Right lung (tissue), 10 donors: ENCODE measurements at places on chromosomes 4 and X. TPM values are rescaled to one million over a fixed set of nuclear protein-coding genes. Genes with fewer than 3 reads are reported as not detected.

The MTNR1A gene
- polyA plus RNA-seq = 0.10 TPM

DNA sequence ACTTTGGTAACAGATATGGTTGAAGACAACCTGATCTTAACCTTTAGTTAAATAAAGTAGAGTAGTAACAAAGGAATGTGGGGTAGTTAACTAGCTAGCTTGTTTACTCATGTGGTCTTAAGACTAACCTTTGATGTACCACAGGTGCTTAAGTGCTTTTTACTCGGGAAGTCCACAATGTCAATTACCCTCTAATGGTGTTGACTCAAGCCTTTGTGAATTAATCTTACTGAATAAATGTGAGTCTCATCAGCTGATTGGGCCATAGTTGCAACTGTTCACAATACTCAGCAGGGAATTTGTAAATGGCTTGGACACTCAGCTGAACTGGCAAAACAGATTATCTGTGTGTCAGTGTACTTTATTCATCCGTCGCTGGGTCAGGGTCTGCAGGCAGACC, 119.0 kb upstream of the UGT8 start:
- DNase-seq = no peak

The RADX gene
- polyA plus RNA-seq = 13.9 TPM

The DCAF8L2 gene
- not detected for polyA plus RNA-seq

The NEUROG2 gene
- polyA plus RNA-seq = not detected

DNA sequence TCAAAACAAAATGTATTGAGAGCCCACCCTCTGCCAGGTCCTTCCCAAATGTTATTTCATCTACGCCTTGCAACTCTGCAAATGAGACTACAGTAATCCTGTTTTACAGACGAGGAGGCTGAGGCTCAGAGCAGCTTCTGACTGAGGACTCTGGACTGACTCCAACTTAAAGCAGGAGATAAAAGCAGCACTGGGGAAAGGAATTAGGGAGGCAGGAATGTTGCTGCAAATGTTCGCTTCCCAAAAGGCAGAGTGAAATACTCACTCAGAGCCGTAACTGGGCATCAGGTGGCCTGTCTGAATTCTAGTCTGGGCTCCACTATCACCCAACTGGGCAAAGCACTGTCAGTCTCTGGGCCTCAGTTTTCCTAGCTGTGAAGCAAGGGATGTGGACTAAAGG, 94.7 kb upstream of the SRD5A3 start:
- no peak for DNase-seq

GRCh38 chrX:37075892-37076595, 67.9 kb downstream of the FAM47C start:
- DNase-seq = no peak

- DNase-seq = no peak
These were observed 42.4 kb upstream of the MYOZ2 start for GRCh38 chr4:119093042-119093827.

DNA sequence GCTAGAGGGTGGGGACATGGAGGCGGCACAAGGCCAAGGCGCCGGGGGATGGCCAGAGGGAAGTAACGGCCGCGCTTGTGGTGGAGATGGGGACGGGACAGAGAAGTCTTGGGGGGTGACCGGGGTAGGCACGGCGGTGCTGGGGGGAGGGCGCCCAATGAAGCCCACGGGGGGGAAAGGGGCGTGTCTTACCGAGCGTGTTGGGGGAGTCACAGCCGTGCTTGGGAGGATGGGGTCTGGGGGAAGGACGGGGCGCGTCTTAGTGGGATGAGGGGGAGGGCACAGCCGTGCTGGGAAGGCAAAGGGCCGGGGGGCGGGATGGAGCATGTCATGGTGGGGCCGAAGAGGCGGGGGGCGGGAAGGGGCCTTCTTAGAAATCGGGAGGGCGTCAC, 952 bp downstream of the ARSD start:
- no peak for DNase-seq

The STOX2 gene
- polyA plus RNA-seq = 11.8 TPM

GRCh38 chr4:7156761-7157488, 35.4 kb upstream of the SORCS2 start:
- peak; percentile 40 for DNase-seq

GRCh38 chr4:1211891-1212545, 36.9 kb downstream of the CTBP1 start:
- DNase-seq = no peak

- DNase-seq = no peak
These were observed 386.2 kb downstream of the PCDH7 start for GRCh38 chr4:31106419-31106818.

GRCh38 chr4:69490271-69490670, 5.4 kb downstream of the UGT2B4 start:
- peak; percentile 6 for DNase-seq

- DNase-seq = no peak
These were observed 426.4 kb upstream of the CPEB2 start for GRCh38 chr4:14575919-14576318.

The TRAM1L1 gene
- polyA plus RNA-seq = 12.3 TPM

DNA sequence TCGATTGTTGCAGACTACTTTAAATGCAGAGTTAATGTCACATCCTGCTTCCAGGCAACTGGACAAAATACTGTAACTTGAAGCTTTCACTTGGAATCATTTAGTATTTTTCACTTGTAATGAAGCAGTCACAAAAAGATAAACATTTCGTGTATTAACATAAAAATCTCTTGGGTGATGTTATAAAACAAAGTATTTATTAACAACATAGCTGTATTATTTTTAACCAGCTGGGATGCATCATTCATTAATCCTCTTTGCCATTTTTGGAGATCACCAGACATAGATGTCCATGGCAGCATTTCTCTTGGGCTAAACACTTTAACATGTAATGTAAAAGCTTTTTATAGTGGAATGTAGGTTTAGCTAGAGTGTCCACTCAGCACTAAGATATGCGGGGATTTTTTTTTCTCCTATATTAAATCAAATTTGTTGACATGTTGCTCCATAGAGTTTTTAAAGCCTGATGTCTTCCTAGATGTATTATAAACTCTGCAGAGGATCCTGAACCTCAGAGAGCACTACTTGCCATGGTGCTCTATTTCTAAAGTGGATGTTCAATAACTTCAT, 193.7 kb upstream of the SPANXN4 start:
- no peak for DNase-seq

The CLDN34 gene
- polyA plus RNA-seq = not detected

The CLDN22 gene
- 0.35 TPM for polyA plus RNA-seq

GRCh38 chr4:36027203-36027602, 217.1 kb downstream of the ARAP2 start:
- no peak for DNase-seq

The NLGN4X gene
- polyA plus RNA-seq = 2.1 TPM

The PF4V1 gene
- polyA plus RNA-seq = not detected

GRCh38 chr4:173543266-173543665, 13.2 kb upstream of the HAND2 start:
- no peak for DNase-seq

GRCh38 chrX:64206556-64207162, 1.2 kb upstream of the AMER1 start:
- peak; percentile 14 for DNase-seq

The LDOC1 gene
- 58.0 TPM for polyA plus RNA-seq

GRCh38 chr4:139453041-139453370, 915 bp upstream of the RAB33B start:
- DNase-seq = no peak

The SLC2A9 gene
- 2.6 TPM for polyA plus RNA-seq

- no peak for DNase-seq
These were observed 106.0 kb downstream of the JADE1 start for GRCh38 chr4:128915544-128915943.

The ZNF141 gene
- 38.5 TPM for polyA plus RNA-seq

The SH2D1A gene
- 0.95 TPM for polyA plus RNA-seq

DNA sequence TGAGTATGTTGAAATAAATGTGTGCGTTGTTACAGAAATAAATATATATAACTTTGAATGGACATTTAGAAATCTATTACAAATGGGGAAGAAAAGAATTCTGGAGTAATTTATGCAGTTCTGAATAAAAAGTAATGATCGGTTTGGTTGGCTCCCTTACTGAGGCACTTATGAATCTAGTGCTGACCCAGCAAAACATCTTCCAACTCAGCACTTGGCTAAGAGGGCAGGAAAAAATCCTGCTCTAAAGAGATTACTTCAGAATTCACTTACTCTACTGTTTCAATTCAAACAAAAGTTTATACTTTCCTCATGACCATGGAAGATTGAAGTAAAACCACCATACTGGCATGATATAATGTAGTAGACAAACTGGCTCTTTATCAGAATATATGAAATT, 123.9 kb upstream of the RXFP1 start:
- DNase-seq = no peak

- DNase-seq = no peak
These were observed 55.2 kb downstream of the LGI2 start for GRCh38 chr4:24975510-24975909.

The ARSJ gene
- polyA plus RNA-seq = 5.5 TPM

- no peak for DNase-seq
These were observed 20.3 kb downstream of the HS3ST1 start for GRCh38 chr4:11408233-11408967.

DNA sequence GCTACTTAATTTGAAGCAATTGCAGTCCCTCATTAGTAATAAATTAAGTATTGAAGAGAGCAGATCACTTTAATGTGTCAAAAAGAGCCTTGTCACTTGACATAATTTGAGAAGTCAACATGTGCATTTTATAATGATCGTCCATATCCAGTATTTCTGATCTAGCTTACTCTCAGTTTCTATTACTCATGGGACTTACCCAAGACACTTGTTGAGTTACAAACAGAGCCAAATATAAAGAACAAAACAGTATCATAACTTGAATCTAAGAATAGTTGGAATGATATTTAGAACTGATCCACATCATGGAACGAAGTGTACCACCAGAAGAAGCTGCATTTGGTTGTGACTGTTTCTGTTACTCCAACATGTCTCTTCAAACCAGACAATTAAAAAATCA, 54.7 kb downstream of the SLITRK4 start:
- no peak for DNase-seq

GRCh38 chr4:42302348-42302747, 94.9 kb upstream of the SHISA3 start:
- DNase-seq = no peak

GRCh38 chr4:21490682-21491081, 457.9 kb downstream of the KCNIP4 start:
- no peak for DNase-seq

- no peak for DNase-seq
These were observed 339.7 kb upstream of the PCDH7 start for GRCh38 chr4:30380404-30380998.

DNA sequence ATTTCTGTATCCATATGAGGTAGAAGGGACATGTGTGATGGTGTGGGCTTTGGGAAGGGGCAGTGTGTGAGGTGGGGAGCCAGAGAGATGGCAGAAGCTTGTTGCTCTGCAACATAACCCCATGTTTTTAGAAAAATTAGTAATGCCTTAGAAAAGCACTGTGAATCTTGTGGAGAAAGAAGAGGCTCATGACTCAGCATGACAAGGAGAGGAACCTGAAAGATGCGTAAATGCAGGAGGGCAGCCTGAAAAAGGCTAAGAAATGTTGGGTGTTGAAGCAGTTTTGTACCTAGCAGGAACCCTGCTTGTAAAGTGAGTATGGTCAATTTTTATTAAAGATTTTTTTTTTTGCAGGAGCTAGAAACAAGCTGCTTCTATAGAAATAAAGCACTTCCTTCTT, 59.8 kb downstream of the ARSJ start:
- DNase-seq = no peak

- DNase-seq = no peak
These were observed 135.2 kb upstream of the EDNRA start for GRCh38 chr4:147345662-147346061.

GRCh38 chr4:118968005-118968404, 79.4 kb downstream of the SYNPO2 start:
- peak; percentile 46 for DNase-seq

The MAGEE2 gene
- polyA plus RNA-seq = 0.73 TPM

DNA sequence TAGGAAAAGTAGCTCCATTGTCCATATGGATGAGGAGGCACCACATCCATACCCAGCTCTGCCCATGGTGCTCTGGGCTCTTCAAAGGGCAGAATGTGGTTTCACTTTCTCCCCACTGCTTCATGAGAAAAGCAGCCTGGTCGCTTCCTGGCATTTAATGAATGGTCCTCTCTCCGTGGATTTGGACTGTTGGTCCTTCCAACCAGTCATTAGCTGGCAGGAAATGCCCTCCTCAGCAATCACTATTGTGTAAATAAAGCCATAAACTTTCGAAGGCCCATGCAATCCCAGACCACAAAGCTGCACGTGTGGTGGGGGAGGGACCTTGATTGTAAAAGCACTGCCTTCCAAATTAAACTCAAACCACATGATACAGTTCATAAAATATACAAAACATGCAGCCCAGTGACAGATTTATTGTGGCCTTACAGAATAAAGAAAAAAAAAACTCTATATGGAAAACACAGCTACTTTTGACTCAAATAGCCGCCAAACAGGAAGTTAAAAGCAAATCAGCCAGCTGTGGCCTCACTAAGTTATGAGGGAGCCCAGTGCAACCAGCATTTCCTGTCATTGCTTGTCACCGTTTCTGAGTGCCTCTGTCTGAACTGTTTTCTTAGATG, 8.1 kb downstream of the MBNL3 start:
- DNase-seq = peak; percentile 37

- no peak for DNase-seq
These were observed 161.0 kb downstream of the CPEB2 start for GRCh38 chr4:15163284-15163645.

- peak; percentile 15 for DNase-seq
These were observed 39.2 kb upstream of the MSX1 start for GRCh38 chr4:4820261-4820660.

The CLCN5 gene
- polyA plus RNA-seq = 15.0 TPM

The PLP1 gene
- 21.0 TPM for polyA plus RNA-seq

The SPANXN3 gene
- polyA plus RNA-seq = not detected

The PRDM5 gene
- polyA plus RNA-seq = 31.4 TPM

The BGN gene
- 160 TPM for polyA plus RNA-seq

The SPANXA2 gene
- not detected for polyA plus RNA-seq

The CSN1S1 gene
- not detected for polyA plus RNA-seq

DNA sequence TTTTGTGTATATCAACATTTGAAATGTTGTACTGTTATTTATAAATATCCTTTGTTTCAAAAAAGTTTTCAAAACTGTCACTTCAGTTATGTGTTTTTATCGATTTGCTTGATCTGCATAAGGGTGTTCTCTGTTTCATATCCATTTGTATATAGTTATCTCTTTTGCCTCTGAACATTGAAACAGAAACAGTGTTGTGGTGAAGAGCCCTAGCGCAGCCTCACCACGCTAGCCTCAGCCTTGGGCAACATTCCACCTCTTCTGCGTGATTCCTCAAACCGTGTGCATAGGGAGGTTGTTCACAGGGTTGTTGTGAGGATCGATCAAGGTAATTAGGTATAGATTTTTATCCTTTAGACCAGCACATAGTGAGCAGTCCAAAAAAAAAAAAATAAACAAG, 287.0 kb upstream of the GALNT7 start:
- DNase-seq = no peak

The CHRDL1 gene
- polyA plus RNA-seq = 13.5 TPM

The USP26 gene
- not detected for polyA plus RNA-seq
